ENCODE measurements at places on chromosomes 16 and 17.

GRCh38 chr17:50564916-50565315, 4.4 kb downstream of the CACNA1G start:
- DNase-seq: peak; percentile 89

DNA sequence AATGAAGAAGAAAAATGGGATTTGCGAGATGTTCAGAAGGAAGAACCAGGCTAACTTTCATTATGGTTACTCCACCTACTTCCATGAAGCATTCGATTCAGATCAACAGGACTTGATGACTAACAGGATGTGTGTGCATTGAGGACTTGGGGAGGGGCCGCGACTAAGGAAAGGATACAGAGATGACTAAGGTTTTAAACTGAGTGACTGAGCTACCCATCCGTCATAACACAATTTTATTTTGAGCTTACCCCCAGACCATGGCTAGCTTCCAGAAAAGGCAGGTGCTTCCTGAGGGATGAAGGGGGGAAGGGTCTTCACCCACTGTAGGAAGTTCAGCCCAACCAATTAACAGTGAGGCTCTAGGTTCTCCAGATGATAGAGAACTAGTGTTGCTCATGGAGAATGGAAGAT, 2.5 kb upstream of the CDYL2 start:
- DNase-seq: peak; percentile 40

- no peak for DNase-seq
These were observed 83.5 kb upstream of the WSCD1 start for GRCh38 chr17:5986644-5987043.

DNA sequence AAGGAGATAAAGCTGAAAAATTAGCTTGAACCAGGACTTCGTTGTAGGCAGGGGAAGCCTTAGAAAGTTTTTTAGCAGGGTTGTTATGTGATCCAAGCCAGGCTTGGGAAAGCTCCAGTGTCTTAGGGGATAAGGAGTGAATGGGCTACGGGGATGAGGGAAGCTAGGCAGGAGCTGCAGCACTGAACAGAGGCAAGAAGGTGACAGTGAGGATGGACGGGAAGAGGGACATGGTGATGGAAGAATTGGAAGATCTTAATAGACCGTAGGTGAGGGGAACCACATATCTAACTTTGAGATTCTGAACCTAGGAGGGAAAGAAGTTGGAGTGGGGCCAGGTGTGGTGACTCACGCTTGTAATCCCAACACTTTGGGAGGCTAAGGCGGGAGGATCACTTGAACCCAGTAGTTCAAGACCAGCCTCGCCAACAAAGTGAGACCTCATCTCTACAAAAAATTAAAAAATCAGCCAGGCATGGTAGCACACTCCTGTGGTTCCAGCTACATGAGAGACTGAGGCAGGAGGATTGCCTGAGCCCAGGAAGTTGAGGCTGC, 3.2 kb downstream of the RHBDL3 start:
- no peak for DNase-seq

DNA sequence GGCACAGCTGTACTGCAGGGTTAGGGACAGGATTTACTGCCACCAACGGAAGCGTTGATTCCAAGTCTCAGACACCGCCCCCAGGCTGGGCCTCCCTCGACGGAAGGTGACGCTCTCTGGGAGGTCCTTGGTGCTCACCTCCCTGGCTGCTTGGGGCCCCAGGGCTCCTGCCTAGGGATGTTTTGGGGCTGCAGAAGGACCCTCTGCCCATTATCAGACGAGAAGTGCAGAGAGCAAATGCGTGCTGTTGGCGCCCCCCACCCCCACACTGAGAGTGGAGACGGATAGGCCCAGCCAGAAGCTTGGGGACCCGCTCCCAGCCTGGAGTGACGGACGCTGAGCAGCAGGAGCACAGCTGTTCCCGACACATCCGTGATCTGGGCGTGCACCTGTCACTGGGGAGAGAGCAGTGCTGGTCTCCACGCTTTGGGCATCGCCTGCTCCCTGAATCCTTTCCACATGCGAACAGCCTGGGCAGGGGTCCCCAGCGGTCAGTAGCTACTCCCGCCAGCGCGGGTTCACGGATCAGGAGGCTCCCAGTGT, 5.1 kb upstream of the SOX8 start:
- peak; percentile 77 for DNase-seq

DNA sequence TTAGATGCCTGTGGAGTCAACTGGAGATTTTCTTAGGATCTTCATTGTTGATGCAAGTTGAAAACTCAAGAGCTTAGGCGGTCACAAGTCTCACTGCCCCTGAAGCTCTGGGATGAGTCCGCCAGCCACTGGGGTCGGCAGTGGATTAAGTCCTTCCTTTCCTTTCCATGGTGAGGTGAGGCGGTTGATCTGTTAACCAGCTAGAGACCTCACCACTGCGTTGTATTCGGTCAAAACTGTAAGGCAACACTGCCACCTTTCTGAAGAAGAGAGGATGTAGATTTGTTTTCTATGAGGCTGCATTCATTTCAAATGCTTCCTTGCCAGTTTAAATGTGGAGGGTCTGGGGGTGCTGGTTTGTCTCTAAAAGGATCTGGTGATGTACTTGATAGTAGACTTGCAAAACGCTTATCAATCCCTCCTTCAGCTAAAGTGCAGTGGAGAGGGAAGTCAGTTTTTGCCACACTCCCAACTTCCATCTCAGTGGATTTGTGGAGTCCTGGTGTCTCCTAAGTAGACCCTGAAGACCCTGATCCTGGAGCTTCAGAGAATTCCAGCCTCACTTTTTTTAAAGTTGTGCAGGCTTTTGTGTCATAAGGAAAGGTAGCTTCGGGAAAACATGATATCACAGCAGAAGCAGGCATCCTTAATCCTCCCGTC, 1.7 kb downstream of the MYOCD start:
- peak; percentile 61 for DNase-seq

DNA sequence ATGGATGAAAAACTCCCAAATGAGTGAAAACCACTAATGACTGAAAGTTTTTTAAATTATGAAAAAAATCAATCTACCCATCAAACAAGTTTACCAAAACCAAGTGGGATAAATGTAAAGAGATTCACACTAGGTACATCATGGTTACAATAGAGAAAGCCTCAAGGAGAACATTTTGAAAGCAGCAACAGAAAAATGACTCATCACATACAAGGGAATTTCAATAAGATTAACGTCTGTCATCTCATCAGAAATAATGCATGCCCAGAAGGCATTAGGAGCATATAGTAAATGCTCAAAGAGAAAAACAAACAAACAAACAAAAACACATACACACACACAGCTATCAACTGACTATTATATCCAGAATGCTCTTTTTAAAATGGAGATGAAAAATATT, 261.8 kb upstream of the KIF2B start:
- DNase-seq: no peak

GRCh38 chr17:40075201-40075941, 12.6 kb downstream of the THRA start:
- peak; percentile 73 for DNase-seq

- no peak for DNase-seq
These were observed 18.2 kb downstream of the ITGAE start for GRCh38 chr17:3782751-3783150.

- no peak for DNase-seq
These were observed 224.0 kb downstream of the IRX3 start for GRCh38 chr16:54062361-54063278.

- DNase-seq: no peak
These were observed 13.2 kb downstream of the XYLT2 start for GRCh38 chr17:50359005-50359699.

DNA sequence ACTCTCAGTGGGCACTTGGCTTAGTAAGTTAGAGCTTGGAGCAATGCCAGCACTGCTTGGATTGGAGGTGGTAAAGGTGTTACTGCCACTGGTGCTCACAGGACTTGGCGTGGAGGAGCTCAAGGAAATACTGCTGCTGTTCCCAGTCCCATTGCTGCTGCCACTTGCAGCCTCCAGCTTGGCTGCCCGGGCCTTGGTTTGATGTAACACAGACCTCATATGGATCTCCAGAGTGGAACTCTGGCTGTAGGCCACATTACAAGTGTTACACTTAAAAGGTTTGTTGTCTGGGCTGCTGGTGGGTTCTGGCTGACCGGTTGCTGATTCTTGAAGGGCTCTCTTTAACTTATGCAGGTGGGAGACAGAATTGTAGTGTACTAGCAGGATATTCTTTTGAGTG, 250.3 kb downstream of the ZFHX3 start:
- DNase-seq: no peak

DNA sequence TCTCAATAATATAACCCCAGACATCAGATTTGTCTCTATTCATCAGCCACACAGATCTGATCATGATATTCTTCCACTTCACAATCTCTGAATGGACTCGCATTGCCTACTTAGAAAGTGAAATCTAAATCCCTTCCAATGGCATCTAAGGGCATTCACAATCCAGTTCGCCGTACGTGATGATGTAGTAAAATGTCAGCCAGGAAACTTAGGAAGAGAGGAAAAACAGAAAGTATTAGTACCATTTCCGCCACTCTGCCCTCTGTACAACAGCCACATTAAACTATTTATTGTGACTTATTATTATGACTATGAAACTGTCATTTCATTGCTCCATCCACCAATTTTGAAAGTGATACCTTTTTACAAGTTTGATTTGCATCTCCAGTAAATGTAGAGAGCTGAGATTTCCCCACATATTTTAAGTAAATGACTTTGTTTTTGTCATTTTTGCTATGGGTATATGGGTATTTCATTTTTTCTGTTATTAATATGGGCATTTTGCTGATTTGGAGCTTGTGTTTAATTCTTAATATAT, 69.4 kb upstream of the SMIM36 start:
- no peak for DNase-seq

DNA sequence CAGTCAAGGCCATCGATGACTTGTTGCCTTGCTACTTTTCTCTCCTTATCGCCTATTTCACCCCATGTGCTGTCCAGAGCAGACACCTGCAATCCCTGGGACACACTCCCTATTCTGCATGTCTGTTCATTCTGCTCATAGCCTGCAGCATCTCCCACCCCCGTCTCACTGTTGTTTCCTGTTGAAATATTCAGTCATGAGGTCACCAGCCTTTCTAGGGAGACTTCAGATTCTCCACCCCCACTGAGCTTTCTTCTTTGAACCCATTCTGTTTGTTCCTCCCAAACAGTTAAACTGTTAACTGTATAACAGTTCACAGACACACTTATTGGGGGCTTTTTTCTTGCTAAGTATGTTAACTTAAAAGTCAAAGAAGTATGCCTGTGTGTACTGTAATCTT, 94.4 kb downstream of the AATF start:
- DNase-seq: no peak

DNA sequence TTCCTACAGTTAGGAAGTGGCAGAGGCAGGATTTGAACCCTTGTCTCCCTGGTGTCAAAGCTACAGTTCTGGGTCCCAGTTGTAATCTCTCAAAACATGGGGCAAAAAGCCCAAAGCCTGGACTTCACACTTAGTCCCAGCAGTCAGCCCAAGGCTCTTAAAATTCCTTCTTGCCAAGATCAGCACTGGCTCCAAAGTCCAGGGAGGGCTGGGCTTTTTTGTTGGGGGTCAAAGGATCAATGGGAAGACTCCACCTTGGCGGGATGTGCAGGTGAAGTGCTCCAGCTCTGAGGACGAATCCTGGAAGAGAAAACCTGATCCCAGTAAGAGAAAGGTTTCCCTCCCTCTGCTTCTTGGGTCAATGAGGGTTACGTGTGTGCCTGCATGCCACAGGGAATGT, 195.5 kb downstream of the HAPSTR1 start:
- DNase-seq: no peak

DNA sequence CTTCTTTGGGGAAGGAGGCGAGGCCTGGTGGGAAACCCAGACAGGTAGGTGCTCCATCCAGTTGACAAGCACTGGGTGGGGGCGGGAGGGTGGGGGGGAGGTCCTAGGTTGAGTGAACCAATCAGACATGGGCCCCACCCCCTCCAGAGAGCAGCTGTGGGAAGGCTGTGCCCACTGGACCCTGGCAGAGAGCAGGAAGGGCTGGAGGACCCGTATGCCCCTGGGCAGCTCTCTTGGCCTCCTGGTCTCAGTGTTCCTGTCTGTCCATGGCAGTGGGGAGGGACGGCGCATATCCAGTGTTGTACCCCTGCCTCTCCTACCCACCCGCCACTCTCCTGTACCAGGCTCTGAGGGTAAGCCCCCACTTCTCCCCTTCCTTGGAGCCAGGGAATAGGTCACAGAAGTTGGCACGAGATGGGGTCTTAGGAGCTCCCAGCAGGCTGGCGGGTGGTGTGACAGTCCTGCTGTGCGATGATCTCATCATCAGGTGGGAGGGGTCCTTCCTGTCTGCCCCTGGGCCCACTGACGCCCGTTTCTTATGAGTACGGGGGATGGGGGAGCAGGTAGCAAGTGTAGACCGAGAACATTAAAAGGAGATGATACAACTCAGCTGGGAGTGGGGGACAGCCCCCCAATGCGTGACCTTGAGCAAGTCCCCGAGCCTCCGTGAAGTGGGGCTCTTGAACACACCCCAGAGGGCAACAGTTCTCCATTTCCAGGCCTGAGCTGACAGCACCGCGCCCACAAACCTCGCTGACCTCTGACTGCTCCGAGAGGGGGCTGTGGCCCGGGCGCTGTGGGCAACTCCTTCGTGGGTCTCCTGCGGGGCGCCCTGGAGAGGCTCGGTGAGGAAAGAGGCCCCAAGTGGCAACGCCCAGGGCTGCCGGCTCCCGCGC, 1.2 kb upstream of the ZFPM1 start:
- no peak for DNase-seq

GRCh38 chr16:11171448-11171709, 84.6 kb downstream of the SOCS1 start:
- DNase-seq: no peak

DNA sequence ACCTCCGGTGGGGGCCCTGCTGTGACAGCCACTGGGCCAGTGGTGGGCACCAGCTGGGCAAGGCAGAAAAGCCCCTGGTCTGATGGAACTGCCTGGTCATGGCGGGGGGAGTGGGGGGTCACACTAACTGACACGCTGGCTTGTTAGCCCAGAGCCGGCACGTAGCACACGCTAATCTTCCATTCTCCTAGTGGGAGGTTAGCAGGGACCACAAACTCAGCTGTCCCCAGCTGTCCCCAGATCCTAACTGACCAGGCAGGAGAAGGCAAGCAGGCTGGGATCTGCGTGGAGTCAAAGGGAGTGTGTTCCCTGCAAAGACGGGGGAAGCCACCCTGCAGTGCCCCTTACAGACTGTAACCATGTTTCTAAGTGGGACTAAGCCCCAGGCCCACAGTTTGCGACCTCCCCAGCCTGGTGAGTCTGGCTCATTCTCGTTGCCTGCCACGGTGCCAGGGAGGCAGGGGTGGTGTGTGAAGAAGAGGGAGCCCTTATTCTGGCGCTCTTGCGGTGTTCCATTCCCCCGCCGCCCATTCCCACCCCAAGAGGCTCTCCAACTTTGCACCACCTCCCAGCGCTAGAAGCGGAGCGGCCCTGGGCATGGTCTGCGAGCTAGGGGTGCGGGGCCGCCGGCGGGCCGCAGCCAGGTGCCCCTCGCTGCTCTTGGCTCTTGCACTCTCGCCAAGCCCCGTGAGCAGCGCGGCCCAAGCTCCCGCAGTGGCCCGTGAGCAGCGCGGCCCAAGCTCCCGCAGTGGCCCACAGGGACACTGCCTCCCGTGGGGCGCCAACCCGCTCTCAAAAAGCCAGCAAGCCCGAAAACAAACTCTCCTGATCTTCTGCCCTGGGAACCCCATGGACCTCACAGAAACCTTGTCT, 12.1 kb upstream of the ZNF423 start:
- peak; percentile 31 for DNase-seq

- no peak for DNase-seq
These were observed 93.8 kb downstream of the CDC27 start for GRCh38 chr17:47095268-47095667.

GRCh38 chr16:82329504-82330192, 159.6 kb upstream of the MPHOSPH6 start:
- DNase-seq: no peak

GRCh38 chr17:5516060-5516792, 29.9 kb downstream of the MIS12 start:
- no peak for DNase-seq

All from muscle of back (tissue), 13 donors.